ENCODE measurements at places on chromosomes 12 and 14.

DNA sequence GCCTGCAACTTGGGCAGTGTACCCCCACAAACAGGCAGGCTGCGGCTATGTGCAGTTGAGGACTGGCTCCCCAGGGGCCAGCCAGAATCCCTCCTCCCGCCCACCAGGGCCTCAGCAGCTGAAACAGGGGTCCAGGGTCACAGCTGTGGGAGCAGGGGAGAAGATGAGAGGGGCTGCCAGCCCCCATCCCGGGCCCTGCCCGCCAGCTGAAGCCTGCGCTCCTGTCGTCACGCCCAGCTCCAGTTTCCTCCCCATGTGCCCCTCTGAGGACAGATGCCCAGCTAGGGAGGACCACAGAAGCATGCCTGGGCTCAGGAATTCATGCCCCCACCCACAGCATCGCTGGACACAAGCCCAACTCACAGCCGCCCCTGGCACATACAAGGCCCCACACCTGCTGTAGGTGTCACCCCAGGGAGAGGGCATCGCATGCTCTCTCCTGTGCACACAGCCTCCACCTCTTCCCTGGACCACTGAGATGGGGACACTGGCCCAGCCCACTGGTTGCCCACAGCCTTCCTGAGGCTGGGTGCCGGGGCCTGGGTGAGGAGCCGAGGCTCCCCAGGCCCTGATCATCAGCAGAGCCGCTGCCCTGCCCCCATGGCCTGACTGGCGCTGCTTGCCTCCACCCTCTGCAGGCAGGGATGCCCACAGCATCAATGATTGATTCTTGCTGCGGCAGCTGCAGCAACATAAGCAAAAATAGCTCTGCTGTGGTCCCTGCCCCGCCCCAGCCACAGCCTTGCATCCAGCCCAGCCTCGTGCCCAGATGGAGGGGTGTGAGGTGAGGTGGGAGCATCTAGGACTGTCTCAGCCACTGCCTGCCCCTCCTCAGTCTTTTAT is 3.7 kb upstream of the CLBA1 start:
- no peak for DNase-seq

GRCh38 chr12:109715310-109716091 is 1.9 kb downstream of the FAM222A start:
- no peak for DNase-seq

DNA sequence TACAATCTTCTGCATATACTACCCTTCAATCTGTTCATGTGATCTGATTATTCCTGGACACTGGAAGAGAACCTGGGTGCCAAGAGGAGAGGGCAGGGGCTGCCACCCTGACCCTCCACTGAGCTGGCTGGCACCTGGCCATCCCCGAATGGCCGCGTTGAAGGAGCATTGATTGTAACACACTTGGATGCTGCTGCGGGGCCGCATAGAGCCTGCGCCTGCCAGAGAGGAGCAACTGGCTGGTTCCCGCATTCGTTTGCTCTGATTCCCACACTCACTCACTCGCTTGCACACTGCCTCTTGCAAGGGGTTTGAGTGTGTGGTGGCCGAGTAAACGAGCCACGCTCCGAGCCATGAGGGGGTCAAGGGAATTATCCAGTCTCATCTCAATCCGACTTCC is 32.4 kb downstream of the PSEN1 start:
- no peak for DNase-seq

GRCh38 chr12:110547090-110547489 is 36.0 kb downstream of the PPTC7 start:
- DNase-seq: no peak

DNA sequence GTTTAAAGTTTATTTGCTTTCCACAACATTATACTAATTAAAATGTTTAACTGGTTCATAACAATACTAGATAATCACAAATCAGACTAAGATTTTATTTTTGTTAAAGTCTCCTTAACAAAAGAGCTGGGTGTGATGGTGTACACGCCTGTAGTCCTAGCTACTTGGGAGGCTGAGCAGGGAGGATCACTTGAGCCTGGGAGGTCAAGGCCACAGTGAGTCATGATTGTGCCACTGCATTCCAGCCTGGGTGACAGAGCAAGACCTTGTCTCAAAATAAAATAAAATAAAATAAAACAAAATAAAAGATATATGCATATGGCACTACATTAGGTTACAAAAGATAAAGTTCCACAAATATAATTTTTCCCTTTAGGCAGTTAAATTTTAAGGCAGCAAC is 5.6 kb downstream of the MIS18BP1 start:
- no peak for DNase-seq

GRCh38 chr12:120677765-120678473 is 9.0 kb upstream of the MLEC start:
- DNase-seq: no peak

DNA sequence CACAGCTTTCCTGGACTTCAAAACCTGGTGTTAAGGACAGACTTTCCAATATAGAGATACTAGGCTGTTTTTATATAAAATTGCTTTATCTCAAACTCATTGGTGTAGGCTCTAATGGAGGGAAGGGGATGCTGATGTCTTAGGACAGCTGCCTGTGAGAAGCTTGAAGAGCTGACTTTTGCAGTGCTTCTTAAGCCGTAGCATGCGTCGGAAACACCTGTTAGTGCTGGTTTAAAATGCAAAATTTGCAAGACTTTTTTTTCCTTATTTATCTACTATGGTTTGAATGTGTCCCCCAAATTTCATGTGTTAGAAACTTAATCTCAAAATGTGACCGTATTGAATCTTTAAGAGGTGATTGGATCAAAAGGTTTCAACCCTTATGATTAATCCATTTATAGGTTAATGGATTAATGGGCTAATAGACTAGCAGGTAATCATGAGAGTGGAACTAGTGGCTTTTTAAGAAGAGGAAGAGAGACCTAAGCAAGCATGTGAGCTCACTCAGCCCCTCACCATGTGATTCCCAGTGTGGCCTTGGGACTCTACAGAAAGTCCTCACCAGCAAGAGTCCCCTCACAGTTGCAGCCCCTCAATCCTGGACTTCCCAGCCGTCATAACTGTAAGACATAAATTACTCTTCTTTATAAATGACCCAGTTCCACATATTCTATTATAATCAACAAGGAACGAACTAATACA is 60.9 kb upstream of the FUT8 start:
- no peak for DNase-seq

- DNase-seq: no peak
Observed at GRCh38 chr12:66662179-66662578, 16.7 kb downstream of the GRIP1 start.

- no peak for DNase-seq
Observed at GRCh38 chr12:130141105-130141504, 21.2 kb upstream of the FZD10 start.

- DNase-seq: no peak
Observed at GRCh38 chr14:50605766-50606165, 45.8 kb downstream of the ATL1 start.

DNA sequence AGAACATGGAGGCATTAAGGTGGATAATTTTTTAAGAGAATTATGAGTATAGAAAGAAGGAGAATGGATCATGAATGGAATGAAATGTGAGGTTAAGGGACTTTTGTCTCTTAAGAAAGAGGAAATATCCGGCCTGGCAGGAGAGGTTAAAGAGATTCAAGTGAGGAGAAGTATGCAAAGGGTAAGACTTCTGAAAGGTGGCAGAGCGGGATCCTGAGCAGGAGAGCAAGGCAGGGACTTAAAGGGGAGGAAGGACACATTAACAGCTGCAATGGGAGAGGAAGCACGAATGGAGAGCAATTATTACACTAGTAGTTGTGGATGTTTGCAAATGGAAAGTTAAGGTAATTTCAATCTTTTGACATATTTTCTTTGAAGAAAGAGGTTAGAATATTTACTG is 171.0 kb downstream of the KITLG start:
- DNase-seq: no peak

DNA sequence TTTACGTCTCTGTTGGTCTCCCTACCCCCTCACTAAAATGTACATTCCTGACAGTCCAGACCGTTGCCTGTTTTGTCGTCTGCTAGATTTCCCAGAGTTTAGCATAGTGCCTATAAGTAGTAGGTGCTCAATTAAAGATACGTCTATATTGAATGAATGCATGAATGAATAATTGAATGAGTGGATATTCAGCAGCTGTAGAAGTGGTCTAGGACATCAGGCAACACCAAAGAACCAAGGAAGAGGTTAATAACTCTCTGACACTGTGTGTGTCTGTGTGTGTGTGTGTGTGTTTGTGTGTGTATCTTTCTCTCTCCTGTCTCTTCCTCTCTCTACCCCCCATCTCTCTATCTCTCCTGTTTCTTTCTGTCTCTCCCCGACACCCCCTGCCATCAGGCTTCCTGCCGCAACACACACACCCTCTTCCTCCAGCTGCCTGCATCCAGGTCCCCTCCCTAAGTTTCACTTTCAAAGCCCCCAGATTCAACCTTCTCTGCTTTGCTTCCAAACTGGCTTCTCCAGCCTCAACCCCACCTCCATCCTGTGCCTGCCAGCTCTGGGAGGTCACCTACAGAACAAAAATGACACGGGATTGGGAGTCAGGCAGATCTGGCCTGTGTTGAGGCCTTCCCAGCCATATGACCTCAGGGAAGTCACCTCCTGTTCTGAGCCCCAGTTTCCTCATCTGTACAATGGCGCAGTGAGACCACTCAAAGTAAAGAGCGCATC is 119.9 kb upstream of the NCOR2 start:
- DNase-seq: no peak

- no peak for DNase-seq
Observed at GRCh38 chr12:104910196-104910840, 47.8 kb downstream of the SLC41A2 start.

GRCh38 chr14:66330228-66330627 is 155.9 kb upstream of the CCDC196 start:
- DNase-seq: no peak

- DNase-seq: no peak
Observed at GRCh38 chr14:53529519-53529918, 376.4 kb upstream of the DDHD1 start.

GRCh38 chr14:53710615-53711014 is 246.0 kb downstream of the BMP4 start:
- DNase-seq: no peak
